ENCODE measurements at places on chromosomes 12 and 14.

DNA sequence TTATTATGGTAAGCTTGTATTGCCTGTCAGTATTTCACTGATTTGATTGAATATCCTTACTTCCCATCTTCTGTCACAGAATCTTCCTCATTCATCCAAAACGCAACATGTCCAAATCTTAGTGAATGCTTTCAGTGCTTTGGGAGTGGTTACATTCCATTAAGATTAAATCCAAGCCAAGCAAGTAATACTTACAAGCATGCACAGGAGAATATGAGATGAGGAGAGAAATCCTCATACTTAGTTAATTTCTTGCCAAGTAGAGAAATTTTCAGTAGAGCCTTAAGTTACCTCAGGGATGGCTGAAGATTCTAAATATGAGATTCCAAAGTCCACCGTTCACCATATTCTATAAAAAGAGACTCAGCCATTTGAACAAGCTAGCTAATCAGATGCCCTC is 316.0 kb downstream of the RAD51B start:
- DNase-seq: no peak

- DNase-seq: peak; percentile 10
Measured at GRCh38 chr12:108214486-108214885, 85.4 kb downstream of the WSCD2 start.

DNA sequence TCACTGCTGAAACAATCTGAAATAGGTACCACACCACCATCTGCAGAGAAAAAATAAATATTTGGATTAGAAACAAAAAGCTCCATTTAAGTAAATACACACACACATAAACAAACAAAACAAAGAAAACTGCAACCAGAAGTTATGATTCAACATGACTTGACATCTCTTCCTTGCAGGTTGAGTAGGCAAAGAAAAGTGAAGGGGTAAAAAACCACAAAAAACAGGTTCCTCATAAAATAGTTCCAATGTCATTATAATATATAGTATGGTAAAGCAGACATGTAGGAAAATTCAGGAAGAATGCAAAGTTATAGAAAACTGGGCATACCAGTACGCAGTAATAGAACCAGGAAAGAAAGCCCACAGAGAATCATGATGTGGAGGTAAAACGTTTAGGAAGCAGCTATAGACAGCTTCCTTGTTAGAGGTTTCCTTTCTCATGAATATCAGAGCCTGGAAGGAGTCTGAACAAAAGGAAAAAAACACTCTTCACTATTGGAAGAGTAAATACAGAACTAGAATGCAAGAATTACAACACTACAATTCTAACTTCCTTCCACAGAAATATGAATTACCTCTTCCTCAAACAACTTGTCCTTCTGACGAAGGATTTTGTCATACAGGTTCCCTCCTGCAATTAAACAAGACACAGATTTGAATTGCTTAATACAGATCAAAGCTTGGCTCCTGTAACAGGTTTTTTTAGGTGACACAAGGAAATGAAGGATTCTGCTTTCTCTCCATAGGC is 6.1 kb downstream of the NEK9 start:
- peak; percentile 84 for DNase-seq

GRCh38 chr12:68067762-68068376 is 78.6 kb downstream of the IFNG-AS1 start:
- DNase-seq: no peak

- no peak for DNase-seq
Measured at GRCh38 chr12:99200711-99201384, 446.7 kb upstream of the GARIN6 start.
